Lung (tissue), 17 donors: ENCODE measurements at places on chromosomes 12 and 14.

DNA sequence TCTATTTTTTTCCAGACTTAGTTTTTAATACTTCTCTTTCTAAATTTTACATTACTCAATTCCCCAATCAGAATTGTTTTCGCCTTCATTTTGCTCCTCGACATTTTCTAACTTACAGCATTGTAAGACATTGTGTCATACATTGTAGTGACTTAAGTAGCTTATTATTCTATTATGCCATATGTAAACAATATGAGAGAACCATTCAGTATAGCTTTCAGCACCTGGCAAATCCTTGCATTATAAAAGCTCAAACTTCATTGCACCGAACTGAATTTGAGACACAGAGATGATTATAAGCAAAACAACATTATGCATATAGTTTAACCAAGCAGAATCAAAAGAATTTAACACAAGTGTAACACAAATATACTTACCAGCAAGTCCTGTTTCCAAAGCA lies 46.8 kb downstream of the EXOC5 start:
- no peak for DNase-seq

DNA sequence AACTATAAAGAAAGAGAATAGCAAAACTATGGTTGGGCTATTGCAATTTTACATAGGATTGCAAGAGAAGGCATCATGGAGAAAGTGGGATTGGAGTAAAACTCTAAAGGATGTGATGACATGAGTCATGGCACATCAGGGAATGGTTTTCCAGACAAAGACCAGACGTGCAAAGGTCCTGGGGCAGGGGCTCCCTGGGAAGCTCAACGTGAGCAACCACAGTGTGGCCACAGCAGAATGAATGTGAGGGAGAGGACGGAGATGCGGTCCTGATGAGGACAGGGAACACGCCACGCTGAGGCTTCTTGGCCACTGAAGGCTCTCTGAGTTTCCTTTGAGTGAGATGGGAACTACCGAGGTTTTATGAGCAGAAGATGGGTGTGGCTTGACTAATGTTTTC lies 38.2 kb downstream of the FZD10 start:
- DNase-seq, result no peak

DNA sequence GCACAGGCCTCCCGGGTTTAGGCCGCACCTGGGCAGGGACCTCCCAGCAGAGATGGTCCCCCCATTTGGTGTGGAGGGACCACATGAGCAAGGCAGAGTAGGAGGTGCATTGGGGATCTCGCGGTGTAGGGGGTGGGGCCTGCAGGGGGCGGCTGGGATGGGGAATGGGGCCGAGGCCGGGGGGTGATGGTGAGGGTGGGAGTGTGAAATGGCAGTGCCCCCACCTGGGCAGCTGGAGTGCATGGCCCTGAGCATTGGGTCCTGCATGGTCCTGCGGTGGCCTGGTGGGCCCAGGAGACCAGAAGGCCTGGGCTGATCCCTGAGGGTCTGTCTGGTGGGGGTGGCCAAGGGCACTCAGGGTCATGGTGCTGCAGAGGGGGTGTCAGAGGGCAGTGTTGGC lies 111.8 kb downstream of the KIF26A start:
- no peak for DNase-seq

DNA sequence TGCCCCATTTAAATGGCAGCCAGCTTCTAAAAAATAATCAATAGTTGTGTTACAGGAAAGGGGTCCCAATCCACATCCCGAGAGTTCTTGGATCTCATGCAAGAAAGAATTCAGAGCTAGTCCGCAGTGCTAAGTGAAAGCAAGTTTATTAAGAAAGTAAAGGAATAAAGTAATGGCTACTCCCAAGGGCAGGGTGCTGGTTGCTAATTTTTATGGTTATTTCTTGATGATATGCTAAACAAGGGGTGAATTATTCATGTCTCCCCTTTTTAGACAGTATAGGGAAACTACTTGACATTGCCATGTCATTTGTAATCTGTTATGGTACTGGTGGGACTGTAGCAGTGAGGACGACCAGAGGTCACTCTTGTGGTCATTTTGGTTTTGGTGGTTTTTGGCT lies 591.3 kb downstream of the LRFN5 start:
- no peak for DNase-seq

DNA sequence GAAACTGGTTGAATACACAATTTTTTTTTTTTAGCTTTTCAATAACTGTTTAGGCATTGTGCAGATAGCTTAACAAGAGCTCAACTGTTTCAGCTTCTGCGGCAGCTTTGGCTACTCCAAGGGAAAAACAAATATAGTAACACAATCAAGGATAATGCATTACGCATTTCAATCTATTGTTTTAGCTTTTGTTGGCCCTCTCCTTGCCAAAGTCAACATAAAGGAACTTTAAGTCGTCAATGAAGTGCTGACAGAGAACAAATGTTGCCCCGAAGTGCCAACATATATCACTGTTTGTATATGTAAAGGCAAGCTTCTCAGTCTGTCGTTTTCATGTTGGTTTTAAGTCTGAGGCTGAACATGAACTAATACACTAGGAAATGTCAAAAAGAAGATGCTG lies 1087.4 kb upstream of the FLRT2 start:
- DNase-seq, result no peak

DNA sequence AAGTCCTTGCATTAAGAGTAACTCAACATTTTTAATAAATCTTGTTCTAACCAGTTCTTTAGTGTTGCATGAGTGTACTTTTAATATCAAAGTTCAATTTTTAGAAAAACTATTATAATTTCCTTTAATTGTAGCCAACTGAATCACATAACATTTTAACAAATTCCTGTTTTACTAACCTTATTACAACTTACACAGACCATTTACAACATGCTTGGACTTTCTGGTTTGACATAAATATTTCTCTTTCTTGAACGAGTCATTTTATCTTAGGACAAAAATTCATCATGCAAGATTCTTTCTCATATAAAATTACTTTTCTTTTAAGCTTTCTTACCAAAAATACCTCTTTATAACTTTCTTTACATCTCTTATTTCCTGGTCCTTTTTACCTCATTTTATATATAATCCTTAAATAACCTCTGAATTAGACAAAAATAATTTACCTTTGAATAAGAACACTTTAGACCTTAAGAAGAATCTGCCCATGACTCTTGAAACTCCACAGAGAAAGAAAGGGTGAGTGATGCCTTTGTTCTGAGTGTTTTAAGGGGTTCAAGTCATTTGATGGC lies 3.9 kb downstream of the SLCO1A2 start:
- DNase-seq, result no peak

DNA sequence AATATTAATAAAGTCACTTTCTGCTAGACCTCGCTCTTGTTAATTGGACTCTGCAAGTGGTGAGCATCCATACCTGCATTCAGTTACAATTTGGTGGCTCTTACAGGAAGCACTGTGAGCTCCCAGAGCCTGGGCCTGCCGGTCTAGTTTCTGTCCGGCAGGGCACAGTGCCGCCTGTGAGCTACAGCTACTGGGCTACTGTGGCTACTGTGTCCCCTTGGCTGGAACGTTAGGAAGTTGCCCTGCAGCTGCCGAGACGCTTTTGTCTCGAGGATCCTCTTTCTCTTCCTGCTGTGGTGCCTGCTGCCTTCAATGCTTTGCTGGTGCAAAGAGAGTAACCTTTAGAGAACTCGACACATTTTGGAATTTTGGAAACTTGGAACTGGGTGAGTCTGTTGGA lies 44.6 kb upstream of the PTGDR start:
- DNase-seq, result no peak

- DNase-seq, result no peak
Observed at GRCh38 chr14:50528000-50528399, 4.4 kb downstream of the MAP4K5 start.

DNA sequence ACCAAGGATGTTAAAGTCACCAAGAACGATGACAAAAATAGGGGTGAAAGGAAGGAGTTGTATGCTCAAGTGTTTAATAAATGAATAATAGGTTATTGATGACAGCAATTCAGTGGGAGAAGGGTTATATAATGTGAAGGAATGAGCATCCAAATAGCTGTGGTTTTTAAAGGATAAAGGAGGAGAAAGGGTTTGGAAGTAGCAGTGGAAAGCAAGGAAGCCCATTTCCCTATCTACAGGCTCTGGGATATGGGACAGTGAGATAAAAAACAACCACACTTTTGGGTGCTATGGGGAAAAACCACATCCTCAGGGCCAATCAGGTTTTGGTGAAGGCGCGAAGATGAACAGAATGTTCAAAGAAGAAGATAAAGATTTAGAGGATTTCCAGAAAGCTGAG lies 258.6 kb downstream of the ZFP36L1 start:
- no peak for DNase-seq

DNA sequence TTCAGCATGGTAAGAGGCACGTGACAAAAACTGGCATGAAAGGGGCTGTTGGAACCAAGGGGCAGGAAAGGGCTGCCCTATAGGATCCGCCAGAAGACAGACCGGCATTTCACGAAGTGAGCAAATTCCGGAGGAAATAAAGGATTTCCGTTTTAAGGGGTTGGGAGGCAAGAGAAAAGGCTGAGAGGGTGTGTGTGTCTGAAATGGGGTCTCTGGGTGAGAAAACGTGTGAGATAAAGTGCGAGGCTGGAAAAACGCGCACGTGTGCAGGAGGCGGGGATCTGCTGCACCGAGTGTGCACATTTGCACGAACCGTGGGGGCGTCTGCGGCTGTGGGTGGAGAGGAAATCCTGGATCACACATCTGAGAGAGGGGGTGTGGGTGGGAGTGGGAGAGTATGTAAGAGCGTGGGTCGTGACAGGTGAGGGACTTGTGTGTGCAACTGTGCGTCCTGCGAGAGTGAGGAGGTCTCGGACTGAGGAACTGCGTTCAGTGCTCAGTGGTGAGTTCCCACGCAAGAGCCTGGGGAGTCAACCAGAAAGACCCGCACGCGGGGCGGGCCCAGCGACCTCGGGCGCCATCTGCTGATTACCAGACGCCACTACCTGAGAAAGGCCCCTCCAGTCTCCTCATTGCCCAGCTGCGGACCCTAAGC lies 37.0 kb upstream of the P2RX7 start:
- DNase-seq, result peak; percentile 66

DNA sequence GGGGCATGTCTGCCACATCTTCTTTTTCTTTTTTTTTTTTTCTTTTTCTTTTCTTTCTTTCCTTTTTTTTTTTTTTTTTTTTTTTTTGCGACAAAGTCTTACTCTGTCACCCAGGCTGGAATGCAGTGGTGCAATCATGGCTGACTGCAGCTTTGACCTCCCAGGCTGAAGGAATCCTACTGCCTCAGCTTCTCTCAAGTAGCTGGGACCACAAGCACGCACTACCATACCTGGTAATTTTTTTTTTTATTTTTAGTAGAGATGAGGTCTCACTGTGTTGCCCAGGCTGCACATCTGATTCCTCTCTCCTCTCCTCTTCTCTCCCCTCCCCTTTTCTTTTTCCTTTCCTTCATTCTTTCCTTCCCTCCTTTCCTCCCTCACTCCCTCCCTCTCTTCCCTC lies 18.5 kb downstream of the SLC15A5 start:
- no peak for DNase-seq

DNA sequence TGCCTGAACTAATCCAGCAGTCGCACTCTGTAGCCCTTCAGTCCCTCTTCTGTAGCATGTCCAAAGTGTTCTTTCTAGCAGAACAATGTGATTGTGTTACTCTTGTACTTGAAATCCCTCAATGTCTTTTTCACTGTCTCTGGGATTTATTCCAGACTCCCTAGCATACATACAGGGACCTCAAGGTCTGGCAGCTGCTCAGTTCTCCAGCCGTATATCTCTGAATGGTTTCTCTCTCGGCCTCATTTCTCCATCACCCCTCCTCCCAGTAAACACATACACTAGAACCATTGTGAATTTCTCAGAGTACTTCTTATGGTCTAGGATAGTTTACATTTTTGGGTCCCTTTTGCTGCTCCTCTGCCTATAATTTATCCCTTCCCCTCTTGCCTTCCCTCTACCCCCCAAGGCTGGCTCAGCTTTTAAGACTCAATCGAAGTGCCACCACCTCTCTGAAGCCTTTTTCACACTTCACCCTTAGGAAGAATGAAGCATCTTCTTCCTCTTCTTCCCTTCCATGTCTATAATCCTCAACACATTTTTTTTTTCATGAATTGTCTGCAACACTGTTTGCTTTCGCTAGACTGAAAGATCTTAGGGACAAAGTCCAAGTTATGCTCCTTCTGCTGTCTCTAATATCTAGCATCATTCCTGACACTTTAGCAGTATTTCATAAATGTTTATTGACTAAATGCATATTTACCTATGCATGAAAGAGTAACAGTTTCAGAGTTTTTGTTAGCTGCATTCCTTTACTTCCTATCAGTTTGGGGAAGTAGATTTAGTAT lies 446.1 kb downstream of the ZFP36L1 start:
- DNase-seq, result peak; percentile 63

DNA sequence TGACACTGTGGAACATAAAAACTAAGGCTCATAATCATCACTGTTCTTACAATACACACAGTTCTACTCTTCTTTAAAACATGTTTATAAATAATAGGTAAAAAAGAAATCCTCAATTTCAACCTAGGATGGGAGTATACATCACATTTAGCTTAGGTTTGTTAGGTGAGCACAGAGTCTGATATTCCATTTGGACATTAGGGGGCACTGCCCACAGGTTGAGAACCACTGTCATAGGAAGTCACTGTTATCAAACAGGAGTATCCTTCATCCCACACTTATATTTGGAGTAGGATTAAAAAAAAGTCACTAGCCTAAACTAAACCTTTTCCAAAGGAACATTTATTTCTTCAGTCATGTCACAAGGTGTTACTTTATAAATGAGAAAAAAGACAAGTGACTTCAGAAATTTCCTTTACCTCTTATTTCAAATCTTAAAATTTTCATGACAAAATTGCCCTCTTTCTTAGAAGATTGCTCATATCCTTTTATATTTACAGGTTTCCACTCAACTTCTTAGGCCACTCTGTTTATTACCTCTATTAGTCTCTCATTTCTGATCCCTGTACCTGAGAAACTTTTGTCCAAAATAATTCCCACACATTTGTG lies 240.6 kb downstream of the CPNE8 start:
- peak; percentile 2 for DNase-seq
